ENCODE measurements at places on chromosomes 12 and 14.
A peak's percentile ranks its signal among the peaks of the same experiment; 100 is the strongest.

DNA sequence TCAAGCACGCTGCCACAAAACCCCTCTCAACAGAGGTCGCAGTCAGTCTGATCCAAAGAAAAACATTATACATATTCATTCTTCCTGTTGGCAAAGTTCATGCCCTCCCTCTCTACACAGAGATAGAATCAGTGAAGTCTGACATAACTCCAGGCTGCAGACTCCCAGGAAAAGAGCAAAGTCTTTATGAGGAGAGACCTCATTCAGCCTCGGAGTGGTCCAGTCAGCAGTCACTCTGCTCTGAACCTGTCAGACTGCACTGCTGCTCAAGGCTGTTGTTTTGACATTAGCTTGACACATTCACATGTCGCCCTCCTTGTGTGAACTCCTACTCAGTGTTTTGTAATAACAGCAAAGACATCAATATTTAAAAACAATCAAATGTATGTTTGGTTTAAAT is 241.2 kb upstream of the G2E3 start:
- DNase-seq: no peak

- no peak for DNase-seq
Measured at GRCh38 chr14:55954108-55954507, 164.1 kb upstream of the PELI2 start.

GRCh38 chr12:93836620-93837260 is 159.6 kb downstream of the CRADD start:
- no peak for DNase-seq

DNA sequence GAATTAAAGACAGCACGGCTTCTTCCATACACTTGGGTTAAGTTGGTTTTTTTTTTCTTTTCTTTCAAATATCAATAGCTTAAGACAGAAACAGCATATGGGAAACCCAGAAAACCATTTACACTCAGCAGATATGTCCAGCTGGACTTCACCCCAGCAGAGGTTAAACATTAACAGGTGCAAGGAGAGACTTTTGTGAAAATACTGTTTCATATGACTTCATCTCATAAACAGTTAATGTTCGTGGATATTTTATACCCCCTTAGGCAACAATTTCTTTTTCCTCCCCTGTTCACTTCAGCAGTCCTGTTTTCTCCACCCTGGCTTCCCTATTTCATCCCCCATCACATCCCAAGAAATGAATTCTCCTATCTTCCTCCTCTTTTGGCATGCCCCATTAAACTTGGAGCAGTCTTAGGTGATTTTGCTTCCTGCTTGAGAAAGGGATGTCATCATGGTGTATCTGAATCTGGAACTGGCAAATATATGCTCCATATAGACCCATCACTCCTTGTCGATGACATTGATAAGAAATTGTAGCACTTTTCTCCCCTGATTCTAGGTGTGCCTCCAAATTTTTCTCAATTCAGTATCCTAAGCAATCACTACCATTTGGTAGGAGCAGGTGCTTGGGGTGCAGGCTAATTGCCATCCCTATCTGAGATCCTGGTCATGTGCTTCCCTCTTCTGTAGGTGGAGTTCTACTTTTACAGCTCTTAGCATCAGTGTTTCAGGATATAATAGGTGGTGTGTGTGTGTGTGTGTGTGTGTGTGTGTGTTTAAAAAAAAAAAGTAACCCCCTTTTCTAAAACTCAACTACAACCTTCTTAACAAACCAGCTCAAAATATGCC is 67.9 kb downstream of the BMP4 start:
- no peak for DNase-seq

- no peak for DNase-seq
Measured at GRCh38 chr12:104953323-104953722, 4.8 kb downstream of the SLC41A2 start.

DNA sequence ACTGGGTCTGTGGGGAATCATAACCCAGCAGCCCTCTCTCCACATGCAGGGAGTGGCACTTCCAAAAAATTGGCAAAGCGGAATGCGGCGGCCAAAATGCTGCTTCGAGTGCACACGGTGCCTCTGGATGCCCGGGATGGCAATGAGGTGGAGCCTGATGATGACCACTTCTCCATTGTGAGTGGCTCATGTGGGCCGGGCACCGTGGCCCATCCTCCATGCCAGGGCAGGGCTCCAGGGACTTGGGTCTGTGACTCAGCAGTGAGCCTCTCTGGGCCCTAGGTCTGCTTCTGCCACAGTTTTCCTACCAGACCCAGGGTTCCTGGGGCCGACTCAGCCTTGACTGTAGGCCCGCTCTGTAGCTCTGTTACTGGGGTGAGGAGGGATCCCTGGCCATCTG is 2.2 kb downstream of the NPFF start:
- DNase-seq: no peak

GRCh38 chr12:68185598-68185997 is 26.1 kb upstream of the IFNG start:
- DNase-seq: no peak

DNA sequence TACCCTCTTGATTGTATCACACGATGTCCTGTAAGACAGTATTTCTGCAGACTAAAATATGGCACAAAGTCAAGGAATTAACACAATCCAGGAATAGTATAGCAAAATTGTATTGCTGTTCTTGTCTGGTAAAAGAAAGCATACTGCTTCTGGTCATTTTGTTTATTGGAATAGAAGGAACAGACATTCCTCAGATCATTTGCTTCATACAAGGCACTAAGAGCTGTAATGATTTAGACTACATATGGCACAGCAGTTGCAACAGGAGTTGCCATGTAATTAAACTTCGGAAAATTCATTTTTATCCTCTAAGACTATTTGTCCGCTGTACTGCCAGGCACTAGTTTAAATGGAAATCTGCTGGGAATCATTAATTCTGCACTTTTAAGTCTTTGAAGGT is 7.6 kb upstream of the KERA start:
- DNase-seq: no peak

DNA sequence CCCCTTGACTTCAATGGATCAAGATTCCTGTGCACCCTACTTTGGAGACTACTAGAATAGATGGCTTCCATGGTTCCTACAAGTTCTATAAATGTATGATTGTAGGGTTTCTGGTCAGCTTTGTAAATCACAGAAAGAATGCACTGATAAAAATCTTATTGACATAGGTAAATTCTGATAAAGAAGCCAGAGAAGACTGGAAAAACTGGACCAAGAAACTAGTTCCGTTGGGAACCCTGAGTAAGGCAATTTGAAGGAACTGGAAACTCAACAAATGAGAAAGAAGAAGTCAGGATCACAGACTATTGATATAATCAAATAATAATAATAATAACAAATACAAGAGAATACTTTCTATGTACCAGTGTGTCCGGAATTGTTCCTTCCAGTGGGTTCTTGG is 15.4 kb upstream of the MGST1 start:
- no peak for DNase-seq

DNA sequence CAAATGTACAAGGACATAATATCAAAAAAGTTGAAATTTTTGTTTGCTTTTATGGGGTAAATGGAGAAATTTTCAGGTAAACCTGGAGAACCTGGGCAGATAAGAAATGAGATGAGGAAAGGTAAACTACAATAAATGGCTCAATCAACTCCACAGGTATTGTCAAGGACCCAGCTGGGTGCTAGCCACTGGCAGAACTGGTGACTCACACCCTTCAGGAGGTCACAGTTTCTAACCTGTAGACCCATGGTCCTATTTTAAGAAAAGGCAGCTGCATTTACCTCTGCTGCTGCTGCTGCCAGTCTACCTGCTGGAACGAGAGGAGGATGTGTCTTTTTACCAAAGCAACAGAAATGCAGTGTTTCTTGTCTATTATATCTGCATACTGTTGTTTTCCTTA is 226.6 kb downstream of the ALG10B start:
- no peak for DNase-seq

DNA sequence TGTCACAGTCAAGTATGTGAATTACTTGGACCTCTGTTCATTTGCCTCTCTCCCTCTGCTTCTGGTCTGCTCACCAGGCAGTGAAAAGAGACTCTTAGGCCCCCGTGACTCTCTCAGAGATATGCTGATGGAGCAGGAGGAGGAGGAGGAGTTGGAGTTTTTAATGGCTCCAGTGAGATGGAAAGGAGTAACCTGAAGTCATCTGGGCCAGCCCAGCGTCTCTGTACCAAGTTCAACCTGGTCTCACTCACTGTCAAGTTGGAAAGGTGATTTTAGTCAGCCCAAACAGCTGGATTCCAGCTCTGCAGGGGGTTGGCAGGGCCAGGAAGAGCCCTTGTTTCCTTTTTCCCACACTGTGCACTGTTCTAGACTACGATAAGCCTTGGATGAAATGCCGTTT is 48.6 kb downstream of the SH2B3 start:
- DNase-seq: no peak

GRCh38 chr14:101019541-101019940 is 116.0 kb upstream of the RTL1 start:
- DNase-seq: peak; percentile 15

DNA sequence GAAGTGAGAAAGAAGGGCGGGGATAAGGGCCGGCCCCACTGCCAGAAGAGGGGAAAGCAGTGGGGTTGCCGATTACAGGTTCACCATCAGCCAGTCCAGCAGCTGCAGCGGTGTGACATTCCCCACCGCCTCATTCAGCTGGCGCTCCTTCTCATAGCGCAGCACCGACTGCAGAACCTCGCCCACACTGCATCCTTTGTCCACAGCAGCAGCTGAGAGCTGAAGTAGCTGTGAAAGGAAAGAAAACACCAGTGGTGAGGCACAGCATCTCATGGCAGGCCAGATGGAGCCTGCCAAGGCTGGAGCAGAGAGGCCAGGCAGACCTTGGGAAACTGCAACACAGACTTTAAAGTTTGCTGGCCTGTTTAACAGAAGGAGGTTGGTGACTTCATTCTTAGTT is 33.2 kb downstream of the AKAP3 start:
- no peak for DNase-seq

DNA sequence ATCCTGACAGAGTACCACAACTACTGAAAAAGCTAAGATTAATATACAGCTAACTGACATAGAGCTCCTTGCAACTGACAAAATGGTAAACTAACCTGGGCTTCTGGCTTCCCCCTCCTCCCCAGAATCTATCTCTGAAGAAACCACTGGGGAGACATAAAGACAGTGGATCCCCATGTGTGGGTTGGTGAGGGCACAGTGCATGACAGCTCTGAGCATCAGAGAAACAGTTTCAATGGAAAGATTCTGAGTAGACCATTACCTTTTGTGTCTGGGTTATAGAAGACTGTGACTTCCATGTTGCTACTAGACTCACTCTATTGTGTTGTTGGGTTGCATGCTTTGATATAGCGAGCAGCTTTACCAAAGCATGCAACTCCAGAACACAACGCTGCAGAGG is 247.4 kb downstream of the EFCAB11 start:
- no peak for DNase-seq

GRCh38 chr14:89619596-89619995 is 202.6 kb upstream of the FOXN3 start:
- DNase-seq: no peak

- DNase-seq: no peak
Measured at GRCh38 chr14:72850360-72850759, 43.5 kb downstream of the DPF3 start.

- DNase-seq: no peak
Measured at GRCh38 chr12:47822863-47823262, 3.2 kb upstream of the HDAC7 start.

GRCh38 chr12:78118036-78118435 is 287.3 kb downstream of the NAV3 start:
- DNase-seq: no peak

GRCh38 chr12:130825771-130826150 is 13.3 kb downstream of the STX2 start:
- no peak for DNase-seq

GRCh38 chr12:88325076-88325815 is 183.1 kb downstream of the TMTC3 start:
- DNase-seq: no peak

- DNase-seq: no peak
Measured at GRCh38 chr12:109279525-109279924, 29.6 kb downstream of the FOXN4 start.

DNA sequence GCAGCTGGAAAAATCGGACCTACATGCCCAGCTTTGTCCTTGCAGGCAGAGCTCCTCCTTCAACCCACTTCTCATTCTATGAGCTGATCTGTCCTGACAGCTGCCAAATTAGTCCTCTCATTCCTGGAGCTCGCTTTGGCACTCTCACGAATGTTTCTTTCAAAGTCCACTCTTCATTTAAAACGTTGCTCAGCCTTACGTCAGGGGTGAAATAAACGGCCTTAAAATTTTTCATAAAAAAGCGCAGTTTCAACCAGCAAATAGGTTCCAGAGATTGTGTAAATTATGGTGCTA is 120.9 kb upstream of the HIF1A start:
- DNase-seq: no peak

GRCh38 chr12:42145552-42146215 is 1.0 kb upstream of the GXYLT1 start:
- DNase-seq: no peak

- no peak for DNase-seq
Measured at GRCh38 chr14:59331217-59331616, 134.0 kb downstream of the GPR135 start.

DNA sequence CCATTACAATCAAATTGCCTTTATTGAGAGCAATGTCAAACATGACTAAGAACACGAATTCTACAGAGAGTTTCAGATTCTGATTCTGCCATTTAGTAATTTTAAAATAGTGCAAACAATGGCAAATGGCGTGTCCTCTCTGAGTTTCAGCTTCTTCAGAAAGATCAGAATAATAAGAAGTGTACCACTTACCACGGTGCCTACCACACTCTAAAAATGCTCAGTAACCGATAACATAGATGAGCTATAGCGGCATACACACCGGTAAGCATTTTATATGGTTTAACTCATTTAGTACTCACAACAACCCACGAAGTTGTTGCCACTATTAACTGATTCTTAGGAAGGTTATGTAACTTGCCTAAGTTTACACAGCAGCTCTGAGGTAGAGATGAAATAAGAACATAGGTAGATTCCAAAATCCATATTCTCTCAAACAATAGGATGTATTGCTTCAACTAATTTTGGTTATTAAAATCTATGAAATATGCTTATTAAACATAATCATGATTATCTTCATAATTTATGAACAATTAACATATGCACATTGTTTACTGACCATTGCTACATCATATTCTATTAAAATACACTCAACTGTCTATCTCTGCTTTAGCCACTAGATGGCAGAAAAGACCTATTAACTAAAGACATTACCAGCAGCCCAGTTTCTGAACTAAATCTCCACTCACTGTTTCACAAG is 38.3 kb downstream of the SLC6A15 start:
- DNase-seq: no peak

- no peak for DNase-seq
Measured at GRCh38 chr14:28763751-28764256, 2.8 kb upstream of the FOXG1 start.

DNA sequence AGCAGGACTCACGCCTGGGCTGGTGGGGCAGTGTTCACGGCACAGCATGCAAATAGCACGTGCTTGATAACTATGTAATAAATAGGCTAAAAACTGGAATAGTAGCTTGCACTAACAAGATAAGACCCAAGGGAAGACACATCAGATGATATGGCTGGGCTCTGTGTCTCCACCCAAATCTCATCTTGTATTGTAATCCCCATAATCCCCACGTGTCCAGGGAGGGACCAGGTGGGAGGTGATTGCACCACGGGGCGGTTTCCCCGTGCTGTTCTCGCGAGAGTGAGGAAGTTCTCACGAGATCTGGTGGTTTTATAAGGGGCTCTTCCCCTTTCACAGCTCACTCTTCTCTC is 46.9 kb downstream of the RIMBP2 start:
- no peak for DNase-seq

- DNase-seq: no peak
Measured at GRCh38 chr12:22978962-22979361, 354.0 kb downstream of the ETNK1 start.

Measured in lower leg skin (tissue), 4 donors.